GM12864 (cell line): ENCODE measurements at places on chromosomes 5 and 9.

DNA sequence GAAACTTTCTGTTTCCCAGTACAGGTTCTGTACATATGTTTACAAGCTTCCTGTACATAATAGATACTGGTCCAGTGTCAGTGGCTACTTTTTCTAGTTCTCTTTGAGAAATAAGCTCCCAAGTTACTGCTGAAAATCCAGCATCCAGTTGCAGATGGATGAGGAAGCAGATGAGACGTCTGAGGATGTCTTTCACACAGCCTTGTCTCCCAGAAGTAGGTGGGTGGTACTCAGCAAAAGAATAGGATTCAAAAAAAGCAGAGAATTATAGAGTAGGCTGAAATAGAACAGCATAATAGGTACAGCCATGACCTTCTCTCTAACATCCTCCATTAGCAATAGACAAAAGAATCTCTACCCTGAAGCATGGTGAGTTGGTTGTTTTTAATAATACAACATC is 77.7 kb downstream of the BRINP1 start:
- no peak for DNase-seq

DNA sequence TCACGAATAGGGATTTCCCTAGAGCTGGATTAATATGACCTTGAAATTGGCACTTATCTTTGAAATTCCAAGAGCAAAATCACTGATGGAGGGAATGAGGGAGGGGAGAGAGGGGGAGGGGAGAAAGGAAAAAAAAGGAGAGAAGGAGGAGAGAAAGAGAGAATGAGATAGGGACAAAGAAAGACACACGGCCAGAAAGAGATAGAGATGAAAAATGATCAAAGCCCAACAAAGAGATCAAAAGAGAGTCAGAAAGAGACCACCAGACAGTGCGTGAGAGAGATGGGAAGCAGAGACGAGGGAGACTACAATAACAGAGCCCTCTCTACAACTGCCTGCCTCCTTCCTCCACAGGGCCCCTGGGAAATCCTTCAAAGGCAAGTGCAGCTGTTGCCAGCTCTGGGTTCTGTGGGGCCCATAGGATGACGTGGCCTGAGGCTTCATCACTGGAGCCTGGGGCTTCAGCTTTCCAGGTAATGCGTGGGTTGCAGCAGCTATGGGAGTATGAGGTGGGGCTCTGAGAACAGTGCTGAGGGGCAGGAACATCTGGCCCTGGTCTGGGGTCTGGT is 58.3 kb upstream of the SHB start:
- DNase-seq: no peak

DNA sequence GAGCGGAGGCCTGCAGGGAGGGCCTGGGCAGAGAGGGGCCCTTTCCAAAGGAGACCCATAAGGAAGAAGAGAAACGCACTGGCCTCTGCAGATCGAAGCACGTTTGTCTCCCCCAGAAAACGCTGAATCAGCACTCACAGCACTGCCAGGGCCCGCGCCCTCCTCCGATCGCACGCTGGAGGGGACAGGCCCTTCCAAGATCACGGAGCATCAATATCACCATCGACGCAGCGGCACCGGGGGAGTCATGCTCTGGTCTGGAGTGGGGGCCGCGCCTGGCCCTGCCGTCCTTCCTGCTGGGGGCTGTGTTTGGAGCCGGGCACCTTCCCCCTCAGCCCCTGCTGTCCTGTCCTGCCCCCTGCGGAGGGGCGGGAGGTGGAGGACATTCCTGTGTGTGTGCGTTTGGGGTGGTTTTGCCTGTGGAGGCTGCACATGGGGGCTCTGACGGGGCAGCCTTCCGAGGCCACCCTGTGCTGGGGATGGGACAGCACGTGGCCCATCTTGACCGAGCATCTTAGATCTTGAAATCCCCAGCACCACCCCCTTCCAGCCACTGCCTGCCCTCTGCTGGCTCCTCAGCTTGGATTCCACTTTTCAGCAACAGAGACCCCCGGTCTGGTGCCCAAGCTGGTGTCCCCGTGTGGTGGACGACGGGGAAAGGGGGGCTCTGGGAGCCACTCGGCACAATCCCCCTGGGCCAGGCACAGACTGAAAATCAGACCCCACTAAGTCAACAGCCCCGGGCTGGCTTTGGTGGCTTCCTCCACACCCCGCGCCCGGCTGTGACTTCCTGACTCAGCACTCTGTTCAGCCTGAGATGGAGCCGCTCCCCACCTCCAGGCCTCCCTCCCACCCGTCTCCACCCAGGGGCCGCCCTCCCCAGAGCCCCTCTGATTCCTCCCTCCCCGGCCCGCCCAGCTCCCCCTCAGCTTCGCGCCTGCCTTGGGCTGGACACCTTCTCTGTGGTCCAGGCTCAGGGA is 8.3 kb downstream of the TMEM250 start:
- DNase-seq: no peak

DNA sequence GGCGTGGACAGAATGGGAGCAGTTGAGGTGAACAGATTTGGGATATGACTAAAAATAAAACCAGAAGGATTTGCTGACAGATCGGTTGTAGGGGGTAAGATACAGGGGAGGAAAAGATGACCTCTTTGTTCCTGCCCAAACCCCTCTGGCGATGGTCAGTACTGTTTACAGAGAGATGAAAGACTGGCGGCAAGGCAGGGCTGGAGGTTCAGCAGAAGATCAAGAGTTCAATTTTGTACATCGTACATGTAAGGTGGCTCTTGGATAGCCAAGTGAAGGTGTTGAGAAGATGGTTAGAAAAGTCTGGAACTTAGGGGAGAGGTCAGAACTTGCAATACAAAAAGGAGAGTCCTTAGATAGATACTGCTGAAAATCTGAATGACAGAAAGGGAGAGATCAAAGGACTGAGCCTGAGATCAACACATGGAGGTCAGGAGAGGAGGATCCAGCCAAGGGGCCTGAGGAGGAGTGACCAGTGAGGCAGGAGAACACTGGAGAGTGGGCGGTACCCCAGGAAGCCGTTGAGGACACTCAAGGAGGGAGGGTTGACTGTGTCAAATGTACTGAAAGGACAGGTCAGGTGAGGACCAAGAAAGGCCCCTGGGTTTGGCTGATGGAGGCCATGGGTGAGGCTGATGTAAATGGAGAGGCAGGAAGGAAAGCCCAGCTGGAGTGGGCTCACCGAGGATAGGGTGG is 7.1 kb downstream of the IL4 start:
- no peak for DNase-seq

DNA sequence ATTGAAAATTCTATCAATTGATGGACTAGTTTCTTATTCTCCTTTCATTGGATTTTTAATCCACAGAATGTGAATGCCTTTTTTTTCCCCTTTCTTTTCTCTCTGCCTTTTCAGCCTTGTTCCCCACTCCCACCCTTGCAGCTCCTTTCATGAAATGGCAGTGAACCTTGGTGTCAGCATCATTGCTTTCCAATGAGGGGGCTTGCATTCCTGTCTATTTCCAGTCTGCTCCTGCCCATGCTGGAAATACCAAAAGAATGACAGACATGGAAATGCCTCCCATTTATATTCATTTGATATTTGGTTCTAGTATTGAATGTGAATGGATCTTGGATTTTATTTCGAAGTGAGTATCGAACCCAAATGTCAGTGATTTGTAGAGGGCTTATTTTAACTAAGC is 162.7 kb upstream of the SGCD start:
- no peak for DNase-seq
